ENCODE measurements at places on chromosomes 2 and 18. TPM values are rescaled to one million over a fixed set of nuclear protein-coding genes. Genes with fewer than 3 reads are reported as not detected.
A peak's percentile ranks its signal among the peaks of the same experiment; 100 is the strongest.

UGT1A4 gene
- not detected for total RNA-seq

DNA sequence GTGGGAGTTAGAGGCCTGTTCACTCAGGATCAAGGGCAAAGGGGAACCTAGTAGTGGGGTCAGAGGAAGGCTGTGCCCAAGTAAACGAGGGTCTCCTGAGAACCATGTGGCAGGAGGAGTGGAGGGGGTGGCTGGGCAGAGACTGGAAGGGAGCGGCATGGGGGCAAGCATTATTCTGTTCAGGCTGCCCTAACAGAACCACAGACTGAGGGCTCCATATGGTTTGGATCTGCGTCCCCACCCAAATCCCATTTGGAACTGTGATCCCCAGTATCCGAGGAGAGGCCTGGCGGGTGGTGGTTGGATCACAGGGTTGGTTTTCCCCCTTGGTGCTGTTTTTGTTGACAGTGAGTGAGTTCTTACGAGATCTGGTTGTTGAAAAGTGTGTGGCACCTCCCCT is 287.0 kb downstream of the PHLPP1 start:
- no peak for DNase-seq

- no peak for DNase-seq
These were observed 823.2 kb upstream of the SALL3 start for GRCh38 chr18:78156466-78156865.

CDK15 gene
- total RNA-seq: 1.1 TPM

- DNase-seq: no peak
These were observed 24.8 kb upstream of the TMEM131 start for GRCh38 chr2:98020516-98020915.

DNA sequence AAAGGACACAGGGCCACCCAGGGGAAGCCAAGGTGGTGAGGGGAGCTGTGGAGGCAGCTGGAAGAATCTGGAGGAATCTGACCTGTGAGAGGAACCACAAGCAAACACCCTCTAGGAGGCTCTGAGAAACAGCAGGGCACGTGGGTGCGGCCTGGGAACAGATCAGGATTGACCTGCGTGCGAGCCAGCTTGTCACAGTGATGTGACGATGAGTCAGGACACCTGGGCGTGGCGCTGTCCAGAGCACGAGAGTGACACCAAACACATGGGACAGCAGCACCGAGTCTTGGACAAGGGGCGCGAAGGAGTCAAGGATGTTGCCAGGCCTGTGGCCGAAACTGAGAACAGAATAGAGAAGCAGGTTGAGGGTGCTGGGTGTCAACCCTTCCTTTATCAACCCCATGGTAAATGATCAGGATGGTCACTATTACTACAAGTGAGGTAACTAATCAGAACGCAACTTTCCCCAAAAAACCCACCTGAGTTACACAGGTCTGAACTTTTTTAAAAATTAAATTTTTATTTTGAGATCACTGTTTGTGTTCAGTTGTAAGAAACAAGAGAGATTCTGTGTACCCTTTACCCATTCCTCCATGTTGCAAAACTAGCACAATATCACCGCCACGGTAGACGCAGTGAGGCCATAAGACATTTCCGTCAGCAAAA is 637 bp upstream of the SFT2D3 start:
- DNase-seq: peak; percentile 28

GRCh38 chr2:239149501-239149900 is 251.3 kb downstream of the HDAC4 start:
- no peak for DNase-seq

DNA sequence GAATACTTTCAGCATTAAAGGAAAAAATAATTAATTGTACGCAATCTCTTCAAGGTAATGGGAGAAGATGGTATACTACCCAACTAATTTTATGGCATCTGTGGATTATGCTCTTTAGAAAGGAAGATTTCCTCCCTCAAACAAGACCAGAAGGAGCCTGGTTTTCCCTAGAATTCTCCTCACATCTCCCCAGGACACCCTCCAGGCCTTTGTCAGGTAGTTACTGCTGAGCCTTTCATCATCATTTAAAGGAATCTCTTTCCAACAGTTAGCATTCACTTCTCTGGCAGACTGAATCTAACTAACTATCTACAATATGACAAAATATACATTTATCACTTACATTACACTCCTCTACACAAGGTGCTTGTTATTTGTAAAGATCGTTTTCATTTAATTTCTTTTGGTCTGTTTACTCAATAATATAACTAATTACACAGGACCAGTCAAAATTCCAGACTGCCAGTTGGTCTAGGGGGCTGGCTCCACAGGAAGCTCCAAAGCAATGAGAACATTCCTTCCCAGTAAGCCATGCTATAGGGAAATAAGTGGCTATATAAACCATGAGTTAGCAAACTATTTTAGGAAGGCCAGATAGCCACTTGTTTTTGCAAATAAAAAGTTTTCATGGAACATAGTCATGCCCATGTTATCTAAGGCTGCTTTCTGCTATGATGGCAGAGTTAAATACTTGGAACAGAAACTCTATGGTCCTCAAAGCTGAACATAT is 19.1 kb downstream of the ZNF24 start:
- no peak for DNase-seq

GRCh38 chr2:233051241-233052149 is 8.6 kb upstream of the INPP5D start:
- peak; percentile 61 for DNase-seq

AGXT gene
- 0.13 TPM for total RNA-seq

PROM2 gene
- 0.66 TPM for total RNA-seq

GRCh38 chr2:136116151-136116812 is 1.7 kb downstream of the CXCR4 start:
- peak; percentile 52 for DNase-seq

SULT6B1 gene
- not detected for total RNA-seq

- DNase-seq: no peak
These were observed 106.4 kb downstream of the GATA6 start for GRCh38 chr18:22275706-22276333.

LYPD1 gene
- 6.1 TPM for total RNA-seq

CD207 gene
- total RNA-seq: 0.13 TPM

DAW1 gene
- not detected for total RNA-seq

- peak; percentile 95 for DNase-seq
These were observed 176.8 kb downstream of the LOXHD1 start for GRCh38 chr18:46480226-46480625.

GRCh38 chr2:79453918-79454317 is 58.9 kb upstream of the CTNNA2 start:
- DNase-seq: peak; percentile 6

ZDBF2 gene
- total RNA-seq: 15.4 TPM

- no peak for DNase-seq
These were observed 5.4 kb downstream of the CFAP36 start for GRCh38 chr2:55524884-55525437.

DNA sequence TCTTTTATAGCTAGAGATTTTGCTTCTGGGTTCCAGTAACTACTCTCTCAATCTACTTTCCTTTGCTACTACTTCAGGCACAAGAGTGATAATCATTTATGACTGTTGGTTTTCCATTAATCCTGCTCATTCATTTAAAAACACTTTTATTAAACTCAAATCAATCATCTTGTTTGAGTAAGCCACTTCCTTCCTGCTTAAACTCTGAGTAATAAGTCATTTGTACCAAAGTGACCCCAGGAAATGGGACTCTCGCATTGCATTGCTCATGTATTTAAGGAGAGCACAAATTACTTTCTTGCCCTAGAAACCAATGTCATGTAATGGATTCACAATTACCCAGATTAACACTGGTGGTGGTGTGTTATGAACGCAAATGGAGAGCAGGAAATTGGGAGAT is 270.7 kb upstream of the HNMT start:
- no peak for DNase-seq

GRCh38 chr18:36499938-36500337 is 202.4 kb downstream of the FHOD3 start:
- no peak for DNase-seq

DNA sequence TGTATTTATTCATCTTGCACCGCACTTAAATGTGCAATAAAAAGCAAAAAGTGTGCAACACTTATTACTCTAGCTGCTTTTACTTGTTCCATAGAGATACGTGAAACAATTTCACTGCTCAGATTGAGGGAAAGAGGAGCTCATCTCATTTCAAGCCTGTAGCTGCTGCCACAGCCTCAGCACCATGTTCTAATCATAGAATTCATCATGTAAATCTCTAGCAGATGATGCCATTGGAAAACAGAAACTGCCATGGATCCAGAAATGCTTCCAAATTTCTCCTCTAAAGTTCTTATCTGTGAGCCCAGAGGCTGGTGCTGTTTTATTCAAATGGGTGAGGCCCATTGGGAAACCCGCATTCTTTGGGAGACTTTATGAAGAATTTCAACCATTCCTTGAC is 2.0 kb downstream of the CDC42EP3 start:
- no peak for DNase-seq

GRCh38 chr18:59540780-59541179 is 156.4 kb downstream of the CCBE1 start:
- peak; percentile 74 for DNase-seq

DNA sequence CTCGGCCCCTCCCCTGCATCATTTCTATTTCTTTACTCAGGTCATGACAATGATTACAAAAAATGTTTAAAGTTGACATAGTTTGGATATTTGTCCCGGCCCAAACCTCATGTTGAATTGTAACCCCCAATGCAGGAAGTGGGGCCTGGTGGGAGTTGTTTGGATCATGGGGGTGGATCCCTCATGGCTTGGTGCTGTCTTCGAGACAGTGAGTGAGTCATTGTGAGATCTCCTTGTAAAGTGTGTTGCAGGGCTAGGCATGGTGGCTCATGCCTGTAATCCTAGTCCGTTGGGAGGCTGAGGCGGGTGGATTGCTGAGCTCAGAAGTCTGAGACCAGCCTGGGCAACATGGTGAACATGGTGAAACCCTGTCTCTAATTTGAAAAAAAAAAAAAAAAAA is 9.2 kb upstream of the MAP4K4 start:
- no peak for DNase-seq

MLPH gene
- total RNA-seq: 0.22 TPM

SS18 gene
- 41.6 TPM for total RNA-seq

DNA sequence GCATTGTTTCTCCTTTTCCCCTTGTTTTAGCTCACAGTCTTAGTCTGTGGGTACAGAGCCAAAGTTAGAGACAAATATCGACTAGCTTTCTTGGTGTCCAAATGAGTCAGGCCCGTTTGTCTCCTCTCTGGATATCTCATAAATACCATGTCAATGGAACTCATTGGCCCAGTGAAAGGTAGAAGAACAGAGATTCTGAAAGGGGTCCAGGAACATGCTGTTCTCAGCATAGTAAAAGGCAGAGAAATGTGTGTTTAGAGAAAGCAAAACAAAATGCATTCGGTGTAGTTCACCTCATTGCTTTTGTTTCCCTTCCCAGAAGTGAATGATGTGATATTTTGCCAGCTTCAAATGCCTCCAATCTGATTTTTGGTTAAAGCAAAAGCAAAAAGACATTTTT is 238.6 kb upstream of the SLC8A1 start:
- DNase-seq: peak; percentile 18

- peak; percentile 75 for DNase-seq
These were observed 107.4 kb upstream of the KCTD1 start for GRCh38 chr18:26655525-26656430.

DNA sequence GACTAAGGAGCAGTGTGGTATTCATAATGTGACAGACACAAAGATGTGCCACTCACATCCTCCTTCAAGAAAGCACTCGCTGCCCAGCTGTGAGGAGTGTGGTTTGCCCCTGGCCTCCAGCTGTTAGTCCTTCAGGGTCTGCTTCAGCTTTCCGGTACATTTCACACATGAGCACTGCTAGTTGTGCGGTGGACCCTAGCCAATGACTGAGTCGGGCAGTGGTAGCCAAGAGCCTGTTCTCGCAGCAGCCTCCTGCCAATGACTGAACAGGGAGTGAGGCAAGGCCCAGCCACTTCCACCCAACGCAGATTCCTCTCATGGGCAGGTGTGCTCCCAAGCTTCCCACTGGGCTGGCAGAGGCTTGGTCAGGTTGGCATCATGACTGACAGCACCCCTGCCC is 254.3 kb downstream of the RBM43 start:
- peak; percentile 72 for DNase-seq

- DNase-seq: no peak
These were observed 1090.0 kb downstream of the BCL11A start for GRCh38 chr2:59463426-59463825.

STAT4 gene
- total RNA-seq: 1.6 TPM

DNA sequence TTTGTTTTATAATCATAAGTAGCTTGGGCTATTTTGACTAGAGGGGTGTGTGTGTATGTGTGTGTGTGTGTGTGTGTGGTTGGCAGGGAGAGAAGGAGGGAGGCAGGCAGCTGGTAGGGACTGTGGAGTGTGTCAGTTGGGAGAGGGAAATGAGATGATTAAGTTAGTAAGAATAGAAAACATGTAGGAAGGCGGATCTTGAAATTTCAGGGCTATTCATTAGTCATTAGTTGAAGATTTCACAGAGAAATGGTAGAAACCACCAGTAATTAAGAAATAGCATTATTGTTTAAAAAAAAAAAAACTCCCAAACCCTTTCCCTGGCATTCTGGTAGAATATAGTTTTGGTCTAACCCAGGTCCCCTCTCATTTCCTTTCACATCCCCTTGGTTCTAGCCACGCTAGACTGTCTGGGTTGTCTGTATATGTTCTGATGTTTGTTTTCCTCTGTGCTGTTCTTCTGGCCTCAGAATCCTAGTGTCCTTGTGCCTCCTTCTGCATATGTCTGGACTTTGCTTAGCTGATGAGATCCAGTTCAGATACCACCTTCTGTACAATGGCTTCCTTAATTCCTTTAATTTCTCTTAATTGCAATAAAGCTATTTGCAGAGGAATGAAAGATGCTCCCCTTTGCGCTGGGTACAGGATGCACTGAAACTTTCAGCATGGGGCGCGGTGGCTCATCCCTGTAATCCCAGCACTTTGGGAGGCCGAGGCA is 161.6 kb downstream of the NEDD4L start:
- no peak for DNase-seq

GALNT14 gene
- total RNA-seq: 1.5 TPM

GRCh38 chr18:51170664-51171063 is 26.8 kb downstream of the MEX3C start:
- no peak for DNase-seq

DNA sequence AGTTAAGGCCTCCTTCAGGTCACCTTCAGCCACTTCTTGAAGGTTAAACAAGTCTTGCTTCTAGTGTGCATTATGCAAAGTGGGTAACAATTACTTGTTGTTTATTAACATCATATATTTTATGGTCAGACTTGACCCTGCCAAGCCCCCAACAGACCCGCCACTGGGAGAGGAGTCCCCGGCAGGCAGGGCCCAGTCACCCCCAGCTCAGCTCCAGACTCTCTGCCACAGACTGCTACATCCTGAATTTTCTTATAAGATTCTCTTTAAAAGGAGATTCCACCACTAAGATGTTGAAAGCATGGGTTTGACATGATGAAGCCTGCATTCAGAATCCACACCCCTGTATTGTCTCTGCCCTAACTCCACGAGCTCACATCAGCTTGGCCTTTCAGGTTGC is 174.3 kb upstream of the ARL4C start:
- DNase-seq: no peak

- DNase-seq: peak; percentile 89
These were observed 118.4 kb downstream of the MAP4K4 start for GRCh38 chr2:101815739-101816391.

- no peak for DNase-seq
These were observed 8.9 kb upstream of the REL start for GRCh38 chr2:60872510-60872928.

- peak; percentile 84 for DNase-seq
These were observed 8.3 kb downstream of the SLC4A5 start for GRCh38 chr2:74334931-74335333.

- DNase-seq: no peak
These were observed 5.2 kb downstream of the DYSF start for GRCh38 chr2:71458413-71459083.

Measured in muscle of leg (tissue), 16 donors.